ENCODE measurements at places on chromosomes 6 and 20. TPM values are rescaled to one million over a fixed set of nuclear protein-coding genes. Genes with fewer than 3 reads are reported as not detected.

The MYL9 gene
- not detected for total RNA-seq

- H3K4me3 ChIP-seq = no peak within 1 kb of the TSS
- no peaks in the 10 kb centered on the region for H3K36me3 ChIP-seq
- H3K27me3 ChIP-seq = peaks cover 15% of the 10 kb centered on the region
- H3K4me1 ChIP-seq = no peaks in the 10 kb centered on the region
Observed at GRCh38 chr6:127118298-127119101, at the start of gene RSPO3. TSS of gene RSPO3 (plus strand) at chr6:127118671. CDS start at chr6:127119193, 522 bp downstream.

DNA sequence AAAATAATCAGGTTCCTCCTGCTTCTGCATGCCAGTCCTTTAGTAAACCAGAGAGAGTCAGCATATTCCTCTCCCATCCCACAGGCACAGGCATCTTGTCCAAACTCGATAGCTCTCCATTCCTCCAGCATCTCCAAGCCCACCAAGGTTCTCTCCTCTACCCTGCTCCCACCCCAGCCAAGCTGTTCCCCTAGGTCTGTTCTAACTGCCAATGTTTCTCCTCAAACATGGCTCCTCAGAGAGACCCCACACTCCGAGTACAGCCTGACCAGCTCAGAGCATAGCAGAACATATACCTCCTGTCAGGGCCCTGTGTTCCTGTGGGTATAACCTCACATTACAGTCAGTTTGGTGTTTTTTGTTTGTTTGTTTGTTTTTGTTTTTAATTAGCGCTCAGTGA, 177.8 kb downstream of the VEGFA start:
- no peak for DNase-seq

DNA sequence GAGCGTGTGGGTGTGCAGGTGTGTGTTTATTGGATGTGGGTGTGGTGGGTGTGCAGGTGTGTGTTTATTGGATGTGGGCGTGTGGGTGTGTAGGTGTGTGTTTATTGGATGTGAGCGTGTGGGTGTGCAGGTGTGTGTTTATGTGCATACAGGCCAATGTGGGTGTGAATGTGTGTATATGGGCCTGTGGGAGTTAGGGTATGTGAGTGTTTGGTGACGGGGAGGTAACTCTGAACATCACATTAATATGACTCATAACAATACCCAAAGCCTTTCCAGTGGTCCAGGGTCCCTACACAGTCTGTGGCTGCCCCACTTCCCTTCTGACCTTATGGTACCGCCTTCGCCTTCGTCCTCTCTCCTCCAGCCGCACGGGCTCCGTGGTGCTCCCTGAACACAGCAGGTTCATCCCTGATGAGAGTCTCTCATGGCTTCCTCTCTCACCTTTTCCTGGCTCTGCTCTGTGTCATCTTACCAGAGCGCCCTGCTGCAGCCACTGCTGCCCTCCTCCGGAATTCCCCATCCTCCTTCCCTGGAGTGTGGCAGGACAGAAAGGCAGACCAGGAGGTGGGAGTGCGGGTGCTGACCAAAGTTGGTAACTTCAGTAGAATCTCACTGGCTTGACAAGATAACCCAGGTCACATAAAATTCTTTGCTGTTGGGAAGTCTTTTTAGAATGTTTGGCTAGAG, 80.0 kb downstream of the SLC2A10 start:
- DNase-seq = no peak
- H3K4me3 ChIP-seq = no peak overlapping the region
- H3K27me3 ChIP-seq = no peaks in the 10 kb centered on the region
